Iris pigment epithelial cell (primary cell): ENCODE measurements at places on chromosomes 7 and 10.
A peak's percentile ranks its signal among the peaks of the same experiment; 100 is the strongest.

- peak; percentile 50 for DNase-seq
Observed at GRCh38 chr10:8768852-8769251, 714.4 kb downstream of the GATA3 start.

GRCh38 chr7:102860351-102860811 lies 52.4 kb upstream of the LRRC17 start:
- DNase-seq = peak; percentile 94

- no peak for DNase-seq
Observed at GRCh38 chr10:128915630-128916029, 551.4 kb upstream of the MGMT start.

DNA sequence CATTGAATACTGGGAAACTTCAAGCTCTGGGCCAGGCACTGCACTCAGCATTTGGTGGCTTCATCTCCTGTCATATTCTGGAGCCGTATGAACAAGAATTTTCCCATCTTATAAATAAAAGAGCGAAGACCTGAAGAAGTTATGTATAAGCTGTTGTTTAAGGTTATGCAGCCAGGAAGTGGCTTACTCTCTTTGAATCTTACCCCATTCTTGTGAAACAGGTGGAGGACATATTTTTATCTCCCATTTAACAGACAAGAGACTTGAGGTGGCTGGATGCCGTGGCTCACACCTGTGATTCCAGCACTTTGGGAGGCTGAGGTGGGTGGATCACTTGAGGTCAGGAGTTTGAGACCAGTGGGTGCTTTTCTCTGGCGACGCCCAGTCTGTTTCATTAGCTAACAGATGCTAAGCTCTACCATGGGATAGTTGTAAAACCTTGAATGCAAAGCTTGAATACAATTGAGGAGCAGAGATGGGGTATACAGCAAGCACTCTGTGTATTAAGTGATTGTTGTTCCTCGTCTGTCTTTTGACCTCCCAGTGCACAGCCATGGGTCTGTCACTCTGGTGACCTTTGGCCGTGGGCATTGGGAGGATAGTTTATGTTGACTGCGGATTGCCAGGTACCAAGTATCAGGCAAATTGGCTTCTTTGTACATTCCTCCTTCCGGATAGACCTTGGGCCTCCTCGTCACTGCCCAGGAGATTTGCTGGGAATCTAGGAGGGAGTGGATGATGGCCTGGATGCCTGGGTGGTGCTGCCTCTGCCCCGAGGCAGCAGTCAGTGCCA lies 85.8 kb downstream of the GRK5 start:
- DNase-seq = no peak

- peak; percentile 28 for DNase-seq
Observed at GRCh38 chr10:45495438-45496152, 121.6 kb downstream of the ALOX5 start.

DNA sequence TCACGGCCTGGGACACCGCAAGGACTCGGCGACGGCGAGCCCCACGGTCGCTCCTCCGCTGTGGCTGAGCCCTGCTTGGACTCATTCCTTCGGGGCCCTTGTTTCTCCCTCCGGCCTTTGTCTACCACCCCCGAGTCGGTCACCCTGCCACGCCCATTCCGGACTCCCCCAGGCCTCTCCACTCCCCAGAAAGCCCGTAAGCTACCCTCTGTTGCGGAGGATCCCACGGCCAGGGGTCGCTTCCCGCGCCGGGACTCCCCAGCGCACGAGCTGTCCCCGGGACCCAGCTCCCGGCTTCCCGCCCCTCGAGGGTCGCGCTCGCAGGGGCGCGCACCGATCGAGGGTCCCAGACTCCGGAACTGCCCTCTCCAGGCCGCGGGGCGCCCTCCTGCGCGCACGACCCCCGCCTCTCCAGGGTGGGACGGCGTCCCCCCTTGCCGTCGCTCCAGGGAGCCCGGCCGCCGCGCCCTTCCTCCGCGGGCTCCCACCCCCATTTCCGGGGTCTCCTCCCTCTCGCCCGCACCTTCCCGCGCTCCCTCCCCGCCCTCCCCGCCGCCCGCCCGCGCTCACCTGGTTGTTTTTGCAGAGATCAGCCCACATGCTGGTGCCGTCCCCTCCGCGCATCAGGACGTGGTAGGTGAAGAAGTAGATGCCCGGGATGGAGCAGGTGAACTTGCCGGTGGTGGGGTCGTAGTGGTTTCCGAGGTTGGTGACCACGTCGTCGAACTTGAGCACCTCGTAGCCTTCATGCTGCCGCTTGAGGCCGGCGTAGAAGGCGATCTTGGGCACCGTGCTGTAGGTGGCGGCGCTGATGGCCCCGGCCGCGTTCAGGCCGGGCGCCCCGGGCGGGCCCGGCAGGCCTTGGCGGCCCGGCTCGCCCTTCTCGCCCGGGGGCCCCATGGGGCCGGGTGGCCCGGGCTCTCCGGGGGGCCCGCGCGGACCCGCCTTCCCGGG lies 1.5 kb downstream of the C1QL3 start:
- no peak for DNase-seq

GRCh38 chr7:142077762-142078161 lies 33.8 kb upstream of the MGAM2 start:
- DNase-seq = no peak

DNA sequence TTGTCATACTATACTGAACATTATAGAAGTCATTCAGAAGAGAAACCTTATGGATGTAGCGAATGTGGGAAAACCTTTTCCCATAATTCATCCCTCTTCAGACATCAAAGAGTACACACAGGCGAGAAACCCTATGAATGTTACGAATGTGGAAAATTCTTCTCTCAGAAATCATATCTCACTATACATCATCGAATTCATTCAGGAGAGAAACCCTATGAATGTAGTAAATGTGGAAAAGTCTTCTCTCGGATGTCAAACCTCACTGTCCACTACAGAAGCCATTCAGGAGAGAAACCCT lies 19.4 kb downstream of the RBAK start:
- DNase-seq = no peak

DNA sequence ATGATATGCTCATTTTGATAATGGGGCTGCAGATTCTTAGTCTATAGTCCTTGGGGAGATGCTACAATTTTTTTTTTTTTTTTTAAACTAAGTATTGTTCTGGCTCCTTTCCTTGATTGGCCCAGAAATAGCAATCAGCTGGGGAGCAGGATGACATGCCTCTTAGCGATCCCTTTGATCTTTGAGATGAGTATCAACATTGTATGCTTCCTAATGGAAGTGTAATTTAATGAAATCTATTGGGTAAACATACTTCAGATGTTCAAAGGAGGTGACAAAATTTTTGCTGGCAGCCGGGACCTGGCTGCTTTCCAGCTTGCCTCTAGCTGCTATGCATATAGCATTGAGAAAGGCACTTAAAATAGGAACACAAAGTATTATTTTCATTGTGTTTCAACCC lies 43.5 kb downstream of the VTI1A start:
- DNase-seq = peak; percentile 5
